ENCODE measurements at places on chromosomes 4 and X.
A peak's percentile ranks its signal among the peaks of the same experiment; 100 is the strongest.

- DNase-seq, result no peak
Measured at GRCh38 chr4:76830612-76830963, 67.4 kb downstream of the SOWAHB start.

GRCh38 chr4:152831416-152831815 is 51.7 kb downstream of the ARFIP1 start:
- DNase-seq, result no peak

DNA sequence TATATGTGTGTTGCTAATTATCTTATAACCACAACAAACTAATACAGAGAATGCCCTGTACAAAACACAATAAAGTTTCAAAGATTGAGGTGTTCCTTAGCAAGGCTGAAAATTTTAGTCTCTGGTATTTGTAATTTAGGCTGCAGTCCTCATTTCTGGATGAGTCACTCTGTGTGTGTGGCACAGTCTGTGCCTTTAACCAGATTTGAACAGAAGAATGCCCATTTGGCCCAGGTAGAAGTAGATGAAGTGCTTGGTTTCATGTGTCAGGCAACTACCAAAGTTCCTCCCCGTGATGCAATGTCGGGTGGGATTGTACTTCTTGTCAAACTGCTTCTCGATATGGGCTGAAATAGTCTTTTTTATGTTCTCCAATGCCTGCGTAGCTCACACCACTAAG is 91.6 kb upstream of the H2AZ1 start:
- no peak for DNase-seq

- DNase-seq, result no peak
Measured at GRCh38 chr4:138759554-138759902, 256.1 kb upstream of the NOCT start.

DNA sequence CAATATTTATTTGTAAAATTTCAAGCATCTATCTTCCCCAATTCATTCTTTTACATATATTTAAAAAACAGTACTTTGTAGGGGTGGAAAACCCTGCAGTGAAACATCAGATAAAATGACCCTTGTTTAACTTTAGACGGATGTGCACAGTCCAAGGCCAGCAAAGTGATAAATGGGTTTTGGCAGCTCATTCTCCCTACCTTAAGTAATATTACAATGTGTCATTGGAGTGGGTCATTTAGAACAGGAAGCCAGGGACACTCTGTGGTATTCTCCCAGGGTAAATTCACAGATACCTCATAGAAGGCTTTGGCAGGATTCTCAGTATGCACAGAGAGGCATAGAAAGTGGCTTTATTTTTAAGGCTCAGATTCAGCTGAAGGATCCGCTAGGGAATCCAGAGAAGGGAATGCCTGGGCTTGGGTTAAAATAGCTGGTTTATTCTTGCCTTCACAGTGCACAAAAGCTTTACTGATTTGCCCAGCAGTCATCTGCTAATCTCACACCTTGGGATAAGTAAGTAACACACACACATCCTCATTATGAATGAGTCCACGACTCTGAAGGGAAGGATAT is 206.7 kb downstream of the RASL11B start:
- no peak for DNase-seq

GRCh38 chr4:117093571-117093970 is 8.2 kb upstream of the TRAM1L1 start:
- no peak for DNase-seq

DNA sequence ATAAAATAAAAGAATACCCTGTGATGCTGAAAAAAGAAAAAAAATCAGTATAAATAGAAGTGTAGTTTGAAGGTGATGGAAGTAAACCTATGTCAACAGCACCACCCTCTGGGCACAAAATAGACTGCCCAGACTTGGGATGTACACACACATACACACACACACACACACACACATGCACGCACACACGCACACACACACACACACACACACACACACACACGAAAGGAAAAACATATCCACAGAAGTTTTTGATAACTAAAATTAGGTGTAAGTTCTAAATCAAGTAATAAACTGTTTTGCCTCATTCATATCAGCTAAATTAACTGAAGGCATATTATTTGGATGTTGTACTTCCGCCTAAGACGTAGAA is 40.5 kb downstream of the ANXA5 start:
- DNase-seq, result peak; percentile 2

- no peak for DNase-seq
Measured at GRCh38 chrX:30283456-30284200, 25.6 kb downstream of the NR0B1 start.

GRCh38 chr4:86233681-86234080 is 126.2 kb downstream of the MAPK10 start:
- no peak for DNase-seq

Data from activated CD4-positive, alpha-beta T cell treated with anti-CD3 and anti-CD28 coated beads, Interleukin-2, amount 50 U/mL, for 1 hour (primary cell).